GM12865 (cell line): ENCODE measurements at places on chromosomes 11 and 22.

GRCh38 chr11:47355283-47356128 lies 3.0 kb upstream of the MYBPC3 start:
- peak; percentile 44 for DNase-seq

DNA sequence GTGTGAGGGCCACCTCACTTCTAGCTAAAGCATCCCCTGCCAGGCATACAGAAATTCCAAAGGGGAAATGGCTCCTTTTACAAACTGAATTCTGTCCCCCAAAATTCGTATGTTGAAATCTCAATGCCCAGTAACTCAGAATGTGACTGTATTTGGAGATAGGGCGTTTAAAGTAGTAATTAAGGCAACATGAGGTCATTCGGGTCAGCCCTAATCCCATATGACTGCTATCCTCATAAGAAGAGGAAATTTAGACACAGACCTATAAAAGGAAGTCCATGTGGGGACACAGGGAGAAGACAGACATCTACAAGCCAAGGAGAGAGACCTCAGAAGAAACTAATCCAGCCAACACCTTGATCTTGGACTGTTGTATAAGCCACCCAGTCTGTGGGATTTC lies 119.1 kb downstream of the CHST1 start:
- DNase-seq, result no peak

GRCh38 chr11:15940462-15941205 lies 415.7 kb downstream of the SOX6 start:
- DNase-seq, result peak; percentile 48

- DNase-seq, result peak; percentile 83
These were observed at the start of gene RCOR2 for GRCh38 chr11:63916837-63917691. Gene RCOR2 (minus strand): TSS chr11:63917164. CDS start chr11:63916456, 708 bp downstream.

- no peak for DNase-seq
These were observed 3.1 kb downstream of the VEGFB start for GRCh38 chr11:64237484-64237951.

- no peak for DNase-seq
These were observed 13.7 kb downstream of the PRR5L start for GRCh38 chr11:36309779-36310178.

- peak; percentile 6 for DNase-seq
These were observed 83.3 kb downstream of the MYEOV start for GRCh38 chr11:69377029-69377952.

GRCh38 chr11:85718126-85718943 lies 32.3 kb upstream of the CCDC89 start:
- no peak for DNase-seq

GRCh38 chr11:65863889-65864705 lies 3.9 kb downstream of the MUS81 start:
- DNase-seq, result peak; percentile 5

GRCh38 chr22:37953062-37953436 lies 352 bp downstream of the C22orf23 start:
- no peak for DNase-seq

DNA sequence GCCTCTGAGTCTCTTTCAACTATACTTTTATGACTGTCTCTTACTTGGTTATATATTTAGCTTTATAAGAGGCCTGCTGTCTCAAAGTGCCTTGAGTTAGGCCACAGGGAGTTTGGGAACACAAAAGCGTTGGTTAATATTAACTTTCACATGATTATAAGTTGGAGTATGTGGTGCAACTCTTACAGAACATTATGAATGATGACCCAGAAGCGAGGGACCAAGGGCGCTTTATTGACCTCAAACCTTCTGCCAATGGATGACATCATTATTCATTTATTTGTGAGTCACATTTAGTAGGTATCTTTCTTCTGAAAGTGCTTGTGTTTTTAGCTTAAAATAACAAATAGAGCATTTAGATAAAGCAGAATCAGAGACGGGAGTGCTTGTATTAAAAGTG lies 298.0 kb upstream of the ZC3H12C start:
- DNase-seq, result no peak

GRCh38 chr11:95066716-95067038 lies at the start of gene SRSF8:
Gene SRSF8 (plus strand): TSS chr11:95066919. CDS start chr11:95067227, 308 bp downstream.
- DNase-seq, result no peak

DNA sequence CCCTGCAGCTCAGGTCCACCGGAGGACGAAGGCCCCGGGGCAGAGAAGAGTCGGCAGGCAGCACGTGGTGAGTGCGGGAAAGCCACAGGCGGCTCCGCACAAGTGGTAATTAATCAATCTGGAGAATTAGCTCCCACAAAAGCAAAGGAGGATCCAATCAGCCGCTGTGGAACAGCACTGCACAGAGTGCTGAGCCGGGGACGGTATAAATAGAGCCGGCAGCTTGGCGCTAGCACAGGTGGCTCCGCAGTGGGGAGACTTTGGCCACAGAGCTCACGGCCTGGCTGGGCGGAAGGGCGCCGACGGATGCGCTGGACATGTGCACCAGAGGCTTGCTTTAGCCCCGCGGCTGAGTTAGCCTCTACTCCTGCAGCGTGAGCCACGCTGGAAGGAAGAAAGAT lies 48.9 kb downstream of the IGSF9B start:
- no peak for DNase-seq

DNA sequence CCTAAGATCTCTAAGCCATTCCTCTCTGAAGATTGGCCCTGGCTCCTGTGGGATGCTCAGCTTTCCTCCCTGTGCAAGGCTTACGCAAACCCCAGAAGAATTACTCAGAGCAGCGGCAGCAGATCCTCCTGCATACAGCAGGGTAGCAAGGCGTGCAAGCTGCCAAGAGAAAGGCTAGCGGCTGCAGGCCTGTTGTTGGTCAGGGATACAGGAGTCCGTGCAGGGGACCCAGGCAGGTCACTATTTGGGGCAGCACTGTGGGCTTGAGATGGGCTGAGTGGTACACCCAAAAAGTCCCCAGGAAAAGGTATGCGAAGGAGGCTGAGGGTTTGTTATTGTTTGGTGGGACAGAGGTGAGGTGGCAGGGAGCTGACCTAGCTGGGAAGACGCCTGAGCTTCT lies 1.5 kb downstream of the GLB1L2 start:
- DNase-seq, result no peak

- no peak for DNase-seq
These were observed 213.6 kb upstream of the SESN3 start for GRCh38 chr11:95444309-95445241.

DNA sequence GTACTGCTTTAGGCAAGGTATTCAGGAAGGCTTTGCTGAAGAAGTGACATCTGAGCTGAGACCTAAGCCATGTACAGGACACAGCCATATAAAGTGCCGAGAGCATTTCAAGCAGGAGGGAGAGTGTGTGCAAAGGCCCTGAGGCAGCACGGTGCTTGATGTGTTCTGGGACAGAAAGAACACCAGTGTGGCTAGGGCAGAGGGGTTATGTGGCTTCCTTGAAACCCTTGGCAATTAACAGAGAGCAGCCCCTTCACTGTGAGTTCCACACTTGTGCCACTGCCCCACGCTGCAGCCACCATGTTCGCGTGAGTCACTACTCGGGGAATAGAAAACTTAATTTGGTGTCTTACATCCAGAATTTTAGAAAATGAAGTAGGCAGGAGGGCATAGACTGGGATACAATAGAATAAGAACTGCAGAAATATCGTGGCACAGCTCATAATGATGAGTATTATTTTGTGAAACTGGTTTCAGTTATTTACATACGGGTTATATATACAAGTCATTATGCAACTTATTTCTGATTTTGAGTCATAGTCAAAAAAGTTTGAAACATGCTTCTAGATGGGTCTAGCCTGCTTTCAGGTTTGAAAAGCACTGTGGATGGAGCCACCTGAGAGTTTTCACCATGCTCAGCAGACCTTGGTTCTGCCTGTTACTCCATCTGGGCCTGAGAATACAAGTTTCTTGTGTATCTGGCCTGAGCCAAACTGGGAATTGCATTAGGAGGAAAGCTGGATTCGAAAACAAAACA lies 11.8 kb downstream of the IL10RA start:
- peak; percentile 85 for DNase-seq

DNA sequence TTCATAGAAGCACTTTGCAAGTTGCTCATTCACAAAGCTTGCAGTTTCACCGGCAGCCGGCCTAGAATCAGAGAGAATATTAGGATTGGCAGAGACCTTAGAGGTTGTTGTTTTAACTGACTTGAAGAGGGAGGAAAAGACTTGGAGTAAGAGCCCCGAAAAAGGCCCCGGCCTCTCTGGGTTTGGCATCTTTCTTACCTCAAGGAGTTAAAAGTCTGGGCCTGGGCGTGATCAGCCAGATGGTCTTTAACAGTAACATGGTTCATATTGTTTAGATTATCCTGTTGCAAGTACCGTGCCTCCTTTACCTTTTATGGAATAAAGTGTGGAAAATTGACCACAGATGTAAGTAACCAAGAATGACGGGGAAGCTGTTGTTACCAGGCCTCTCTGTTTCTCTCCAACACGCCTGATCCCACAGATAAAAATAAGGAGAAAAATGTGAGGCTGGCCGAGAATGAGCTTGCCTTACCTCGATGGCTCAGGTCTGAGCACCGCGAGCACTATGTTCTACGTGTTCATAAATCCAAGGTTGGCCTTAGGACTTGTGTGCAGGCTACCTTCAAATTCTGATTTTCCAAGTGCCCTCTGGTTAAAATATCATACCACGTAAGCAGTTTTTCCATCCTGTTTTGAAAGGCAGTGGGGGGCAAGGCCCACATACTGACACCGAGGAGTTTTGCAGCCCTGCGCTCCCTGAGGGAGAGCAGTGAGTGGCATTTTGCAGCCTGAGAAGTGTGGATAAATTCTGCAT lies 56.4 kb downstream of the PARVA start:
- DNase-seq, result no peak

DNA sequence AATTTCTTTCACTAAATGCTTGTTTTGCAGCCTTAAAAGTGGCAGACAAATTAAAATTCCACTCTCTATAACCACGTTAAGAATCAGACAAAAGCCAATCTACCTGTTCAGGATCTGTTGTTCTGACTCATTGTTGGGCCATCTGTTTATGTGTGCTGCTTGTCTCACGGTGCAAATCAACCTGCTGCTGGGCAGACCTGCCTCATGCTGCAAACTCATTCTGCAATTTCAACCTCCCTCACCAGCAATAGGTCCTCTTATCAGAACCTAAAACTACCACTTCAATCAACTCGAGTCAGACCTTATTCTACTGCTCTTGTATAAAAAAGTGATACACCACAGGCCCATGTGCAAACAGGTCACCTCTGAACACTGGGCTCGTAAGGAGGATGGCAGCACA lies 75.1 kb downstream of the LARGE2 start:
- DNase-seq, result no peak

- DNase-seq, result no peak
These were observed 4.9 kb downstream of the DAGLA start for GRCh38 chr11:61684870-61685616.

GRCh38 chr11:8683115-8683807 lies 669 bp downstream of the RPL27A start:
- DNase-seq, result peak; percentile 56

- DNase-seq, result peak; percentile 72
These were observed 14.1 kb upstream of the MDK start for GRCh38 chr11:46367244-46367915.

DNA sequence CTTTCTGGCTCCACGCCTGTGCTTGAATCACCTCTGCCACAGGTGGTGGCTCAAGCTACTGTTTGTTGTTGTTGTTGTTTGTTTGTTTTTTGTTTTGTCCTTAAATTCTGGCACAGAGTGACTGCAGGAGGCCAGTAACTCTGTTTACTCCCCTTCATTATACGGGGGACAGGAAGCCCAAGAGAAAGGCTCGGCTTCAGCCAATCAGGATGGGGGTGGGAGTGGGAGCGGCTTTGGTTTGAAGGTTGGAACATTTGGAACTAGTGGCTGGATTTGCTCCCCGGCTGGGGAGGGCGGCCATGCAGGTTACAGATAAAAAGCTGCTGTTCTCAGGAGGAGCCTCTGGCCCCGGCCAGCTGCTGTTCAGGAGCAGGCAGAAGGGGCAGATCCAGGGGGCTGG lies 19.7 kb upstream of the CABP2 start:
- DNase-seq, result no peak

DNA sequence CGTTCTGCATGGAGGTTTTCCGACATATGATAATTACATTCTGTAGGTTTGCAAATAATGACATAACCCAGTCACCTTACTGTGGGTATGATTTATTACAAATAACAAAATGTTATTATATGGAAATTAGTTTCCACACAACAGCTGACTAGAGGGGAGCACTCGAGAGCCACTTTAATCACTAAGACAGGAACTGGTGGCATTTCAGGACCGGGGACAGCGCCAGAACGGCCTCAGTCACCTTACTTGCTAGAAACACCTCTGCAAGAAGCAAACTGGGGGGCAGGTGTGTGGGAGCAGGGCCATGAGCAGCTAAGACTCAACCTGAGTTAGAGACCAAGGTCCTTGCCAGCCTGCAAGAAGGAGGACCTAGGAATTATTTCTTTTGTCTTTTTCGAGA lies 199.9 kb downstream of the DSCAML1 start:
- peak; percentile 70 for DNase-seq

- no peak for DNase-seq
These were observed 18.1 kb upstream of the CSTF3 start for GRCh38 chr11:33179348-33179803.

DNA sequence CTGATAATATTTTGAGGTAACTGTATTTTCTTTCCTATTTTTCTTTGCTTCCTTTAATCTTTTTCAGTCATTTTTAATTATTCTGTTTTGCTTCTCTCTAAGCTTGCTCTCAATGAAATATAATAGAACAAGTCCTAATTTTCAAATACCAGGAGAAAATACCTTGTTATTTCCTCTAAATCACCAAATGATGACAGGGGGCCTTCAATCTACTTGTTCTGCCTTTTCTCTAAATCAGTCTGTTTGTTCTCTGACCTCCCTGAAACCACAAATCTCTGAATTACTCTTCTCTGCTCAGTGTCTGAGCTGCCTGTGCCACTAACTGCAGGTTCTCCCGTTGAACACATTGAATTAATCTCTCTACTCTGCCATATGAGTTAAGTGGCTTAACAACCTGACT lies 286.2 kb downstream of the C11orf87 start:
- no peak for DNase-seq

DNA sequence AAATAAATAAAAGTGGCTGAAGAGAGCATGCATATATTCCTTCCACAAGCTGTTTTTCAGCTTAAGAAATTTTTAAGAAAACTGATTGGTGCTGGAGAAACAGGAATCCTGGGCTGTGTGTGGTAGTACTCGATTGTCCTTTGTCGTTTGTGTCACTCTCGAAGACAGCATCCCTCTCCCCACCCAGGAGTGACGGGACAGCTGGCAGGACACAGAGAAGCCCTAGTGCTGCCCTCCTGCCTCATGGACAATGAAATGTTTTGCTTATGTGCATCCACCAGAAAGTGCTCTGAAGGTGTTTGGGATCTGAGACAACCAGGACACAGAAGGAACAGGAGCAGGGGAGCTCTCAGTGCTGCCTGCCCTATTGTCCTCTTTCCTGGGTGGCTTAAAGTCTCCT lies 12.8 kb downstream of the PLAAT4 start:
- no peak for DNase-seq

GRCh38 chr11:93432247-93432646 lies 101.7 kb downstream of the DEUP1 start:
- DNase-seq, result no peak

DNA sequence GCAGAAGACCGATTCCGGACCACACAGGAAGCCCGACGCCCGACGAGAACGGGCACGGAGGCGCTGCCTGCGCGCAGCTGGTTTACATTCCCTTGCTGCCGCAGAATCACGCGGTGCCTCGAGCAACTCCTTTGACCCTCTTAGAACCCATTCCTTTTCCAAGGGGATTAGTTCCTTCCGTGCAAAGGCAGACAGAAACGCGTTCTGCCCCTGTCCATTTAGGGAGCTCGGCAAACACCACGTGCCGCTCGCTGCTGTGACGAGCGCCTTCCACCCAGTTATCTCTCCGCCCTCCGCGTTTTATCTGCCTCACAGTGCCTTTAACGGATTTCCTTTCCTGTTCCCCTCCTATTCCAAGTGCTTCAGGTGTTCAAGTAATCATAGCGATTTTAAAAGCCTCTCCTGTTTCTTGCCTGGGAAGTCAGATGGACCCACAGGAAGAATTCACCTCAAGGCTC lies 24.1 kb upstream of the MICAL3 start:
- DNase-seq, result no peak

- DNase-seq, result peak; percentile 21
These were observed 393 bp downstream of the CYB561A3 start for GRCh38 chr11:61361237-61361740.
